ENCODE measurements at places on chromosomes 1 and 21. TPM values are rescaled to one million over a fixed set of nuclear protein-coding genes. Genes with fewer than 3 reads are reported as not detected.

Gene MSH4
- polyA plus RNA-seq = 0.35 TPM

Gene GPX7
- 71.5 TPM for polyA plus RNA-seq

Gene FLVCR1
- 28.9 TPM for polyA plus RNA-seq

Gene HDGF
- polyA plus RNA-seq = 261 TPM

Gene NCF2
- polyA plus RNA-seq = 10.2 TPM

Gene TMPRSS15
- 0.23 TPM for polyA plus RNA-seq

Gene CRYBG2
- polyA plus RNA-seq = 0.98 TPM

Gene IL23R
- polyA plus RNA-seq = not detected

Gene ADAMTS5
- 72.3 TPM for polyA plus RNA-seq

Gene TPTE
- polyA plus RNA-seq = not detected

Gene SLC26A9
- polyA plus RNA-seq = 0.26 TPM

Gene KCNA3
- 0.17 TPM for polyA plus RNA-seq

Gene SELENBP1
- 104 TPM for polyA plus RNA-seq

Gene FAM78B
- polyA plus RNA-seq = 3.2 TPM
